ENCODE measurements at places on chromosomes 1 and 21.
A peak's percentile ranks its signal among the peaks of the same experiment; 100 is the strongest.

DNA sequence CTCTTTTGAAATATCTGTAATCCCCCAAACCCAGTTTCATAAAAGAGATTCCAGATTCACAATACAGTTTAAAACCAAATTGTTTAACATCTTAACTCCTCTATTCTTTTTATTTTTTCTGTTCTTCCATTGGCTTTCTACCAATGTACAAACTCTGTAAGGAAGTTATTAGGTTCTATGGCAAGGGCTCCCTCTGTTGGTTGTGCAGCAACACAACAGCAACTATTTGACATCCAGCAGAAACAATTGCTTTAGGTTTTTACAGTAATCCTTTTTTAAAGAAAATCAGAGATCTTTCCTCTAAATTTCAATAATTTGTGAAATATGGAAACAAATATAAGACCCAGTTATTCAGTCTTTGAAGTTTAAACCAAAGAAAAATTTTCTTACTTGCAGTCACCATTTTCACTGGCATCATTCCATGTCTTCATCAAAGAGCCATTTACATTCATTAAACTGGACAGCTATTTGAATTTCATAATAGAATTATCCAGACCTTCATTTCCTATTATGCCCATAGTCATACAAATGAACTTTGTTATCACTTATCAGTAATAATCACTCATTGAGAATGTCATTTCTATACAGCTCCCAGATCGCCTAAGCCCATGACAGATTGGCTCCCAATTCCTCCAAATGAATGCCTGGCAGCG lies 46.5 kb upstream of the RNF11 start:
- DNase-seq: peak; percentile 23

- no peak for DNase-seq
These were observed 21.8 kb downstream of the RXRG start for GRCh38 chr1:165423136-165423535.

GRCh38 chr1:96703186-96703585 lies 18.4 kb upstream of the PTBP2 start:
- no peak for DNase-seq

- DNase-seq: no peak
These were observed 573.3 kb downstream of the PTPRU start for GRCh38 chr1:29809446-29810120.

DNA sequence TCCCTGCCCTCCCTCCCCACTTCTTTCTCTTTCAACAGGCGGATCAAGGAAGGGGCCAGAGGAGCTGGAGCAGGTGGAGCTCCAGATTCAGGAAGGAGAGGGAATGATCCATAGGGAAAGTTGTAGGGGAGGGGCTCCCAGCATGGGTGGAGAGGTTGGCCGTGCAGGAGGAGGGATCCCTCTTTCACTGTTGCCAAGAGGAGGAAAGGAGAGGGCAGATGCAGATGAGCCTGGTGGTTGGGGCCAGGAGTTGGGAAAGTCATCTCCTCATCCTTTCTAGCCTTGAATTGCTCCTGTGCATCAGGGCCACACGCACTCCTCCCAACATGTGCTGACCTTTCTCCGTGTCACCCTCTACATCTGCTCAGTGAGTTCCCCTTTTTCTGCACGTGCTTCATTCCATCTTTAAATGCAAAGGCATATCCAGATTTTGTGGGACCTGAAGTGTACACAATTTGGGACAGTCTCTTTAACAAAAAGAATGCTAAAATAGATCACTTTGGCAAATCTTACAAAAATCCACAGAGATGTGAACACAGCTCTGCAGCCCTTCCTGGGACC lies 32.4 kb downstream of the ZBTB18 start:
- no peak for DNase-seq
